ENCODE measurements at places on chromosomes 4 and X. TPM values are rescaled to one million over a fixed set of nuclear protein-coding genes. Genes with fewer than 3 reads are reported as not detected.

GRCh38 chr4:177483271-177483670 is 41.0 kb upstream of the AGA start:
- DNase-seq, result no peak

- no peak for DNase-seq
Measured at GRCh38 chr4:121789960-121790829, 10.9 kb upstream of the EXOSC9 start.

DNA sequence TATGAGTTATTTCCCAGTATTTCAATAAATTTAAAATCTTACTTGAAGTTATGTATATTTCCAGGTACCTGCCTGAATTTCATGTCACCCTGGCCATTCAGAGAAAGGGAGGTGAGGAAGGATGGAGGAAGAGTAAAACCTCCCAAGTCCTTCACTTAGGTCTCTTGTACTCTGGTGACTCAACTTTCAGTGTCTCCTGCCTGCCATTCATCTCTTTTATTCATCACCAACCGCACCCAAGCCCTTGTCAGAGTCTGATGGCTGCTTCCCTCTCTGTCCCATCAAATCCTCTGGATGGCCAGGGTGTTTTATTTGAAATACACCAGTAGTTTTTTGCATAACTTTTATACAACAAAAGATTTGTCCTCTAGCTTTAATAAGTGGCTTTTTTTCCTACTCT is 17.8 kb downstream of the TMPRSS11E start:
- no peak for DNase-seq

DNA sequence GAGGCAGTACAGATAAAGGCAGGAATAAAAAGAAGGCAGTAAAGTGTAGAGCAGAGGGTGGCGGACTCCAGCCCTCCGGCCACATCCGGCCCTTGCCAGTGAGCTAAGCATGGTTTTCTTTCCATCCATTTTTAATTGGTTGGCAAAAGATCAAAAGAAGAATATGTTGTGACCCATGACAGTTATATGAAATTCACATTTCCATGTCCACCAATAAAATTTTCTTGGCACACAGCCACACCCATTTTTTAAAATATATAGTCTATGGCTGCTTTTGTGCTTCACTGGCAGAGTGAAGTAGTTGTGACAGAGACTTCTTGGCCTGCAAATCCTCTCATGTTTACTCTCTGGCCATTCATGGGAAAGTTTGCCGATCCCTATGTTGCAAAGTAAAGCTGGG is 29.8 kb downstream of the SLC9A6 start:
- DNase-seq, result no peak

The CTAG1B gene
- total RNA-seq, result not detected
